ENCODE measurements at places on chromosomes 11 and 22. TPM values are rescaled to one million over a fixed set of nuclear protein-coding genes. Genes with fewer than 3 reads are reported as not detected.

- no peaks in the 10 kb centered on the region for H3K4me1 ChIP-seq
- H3K4me3 ChIP-seq, result no peak overlapping the region
- no peak overlapping the region for H3K27ac ChIP-seq
- no peaks in the 10 kb centered on the region for H3K27me3 ChIP-seq
- no peak for DNase-seq
Observed at GRCh38 chr11:68066742-68067141, 27.9 kb downstream of the TCIRG1 start.

CRYBA4 gene
- not detected for total RNA-seq

DNA sequence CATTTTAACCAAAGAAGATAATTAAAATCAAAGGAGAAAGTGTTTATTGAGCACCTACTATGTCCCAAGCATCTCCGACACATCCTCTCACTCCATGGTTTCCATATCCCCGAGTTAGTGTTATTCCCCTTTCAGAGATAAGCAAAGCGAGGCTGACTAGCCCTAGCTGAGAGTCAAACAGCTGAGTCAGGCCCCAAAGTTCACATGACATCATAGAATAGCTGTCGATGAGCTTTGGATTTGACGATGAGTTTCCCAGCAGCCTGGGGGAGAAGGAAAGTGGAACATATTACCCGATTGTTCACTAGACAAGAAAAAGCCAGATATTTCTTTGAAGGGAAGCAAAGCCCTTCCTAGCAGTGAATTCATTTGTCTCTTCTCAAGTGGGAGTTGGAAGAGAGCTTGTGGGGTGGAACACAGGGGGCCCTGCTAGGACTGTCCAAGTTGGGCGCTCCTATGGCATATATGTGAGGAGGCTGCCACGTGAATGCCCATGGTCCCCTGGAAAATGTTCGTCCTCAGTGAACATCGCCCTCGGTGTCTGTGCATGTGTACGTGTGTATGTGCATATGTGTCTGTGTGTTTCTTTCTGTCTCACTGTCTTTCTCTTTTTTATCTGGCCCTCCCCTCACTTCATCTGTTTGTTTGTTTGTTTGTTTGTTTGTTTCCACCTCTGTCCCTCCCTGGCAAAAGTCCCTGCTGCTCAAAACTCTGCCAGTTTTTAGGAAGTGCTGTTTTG lies 493 bp upstream of the CYTH4 start:
- DNase-seq, result no peak
- H3K4me1 ChIP-seq, result no peaks in the 10 kb centered on the region
- H3K27ac ChIP-seq, result no peak overlapping the region
- no peaks in the 10 kb centered on the region for H3K36me3 ChIP-seq
- no peaks in the 10 kb centered on the region for H3K27me3 ChIP-seq

GRCh38 chr11:35403765-35404387 lies 15.5 kb downstream of the SLC1A2 start:
- H3K36me3 ChIP-seq, result no peaks in the 10 kb centered on the region
- no peak for DNase-seq
- H3K4me3 ChIP-seq, result no peak overlapping the region
- no peak overlapping the region for H3K27ac ChIP-seq
- peaks cover 34% of the 10 kb centered on the region for H3K4me1 ChIP-seq
- H3K27me3 ChIP-seq, result no peaks in the 10 kb centered on the region

KRTAP5-11 gene
- total RNA-seq, result not detected

FAM181B gene
- not detected for total RNA-seq

DNA sequence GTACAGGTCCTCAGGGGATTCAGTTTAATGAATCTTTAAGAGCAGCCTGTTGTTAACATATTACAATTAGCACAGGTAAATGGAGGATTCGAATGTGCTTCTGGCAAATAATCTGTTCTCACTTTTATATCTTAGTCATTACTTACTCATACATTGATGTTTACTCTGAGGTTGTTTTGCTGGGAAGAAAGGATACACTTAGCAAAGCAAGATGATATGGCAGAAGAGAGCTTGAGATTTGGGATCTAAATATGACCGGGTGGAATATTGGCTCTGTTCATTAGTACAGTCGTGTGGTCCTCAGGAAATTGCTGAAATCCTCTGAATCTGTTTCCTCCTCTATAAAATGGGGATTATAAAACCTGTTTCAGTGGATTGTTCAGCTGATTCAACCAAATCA lies 59.7 kb downstream of the SPON1 start:
- H3K27ac ChIP-seq, result no peak overlapping the region
- no peak overlapping the region for H3K4me3 ChIP-seq
- H3K36me3 ChIP-seq, result no peaks in the 10 kb centered on the region
- H3K4me1 ChIP-seq, result peaks cover 24% of the 10 kb centered on the region
- DNase-seq, result no peak

P2RX6 gene
- total RNA-seq, result not detected
